ENCODE measurements at places on chromosomes 2 and 18.
A peak's percentile ranks its signal among the peaks of the same experiment; 100 is the strongest.

DNA sequence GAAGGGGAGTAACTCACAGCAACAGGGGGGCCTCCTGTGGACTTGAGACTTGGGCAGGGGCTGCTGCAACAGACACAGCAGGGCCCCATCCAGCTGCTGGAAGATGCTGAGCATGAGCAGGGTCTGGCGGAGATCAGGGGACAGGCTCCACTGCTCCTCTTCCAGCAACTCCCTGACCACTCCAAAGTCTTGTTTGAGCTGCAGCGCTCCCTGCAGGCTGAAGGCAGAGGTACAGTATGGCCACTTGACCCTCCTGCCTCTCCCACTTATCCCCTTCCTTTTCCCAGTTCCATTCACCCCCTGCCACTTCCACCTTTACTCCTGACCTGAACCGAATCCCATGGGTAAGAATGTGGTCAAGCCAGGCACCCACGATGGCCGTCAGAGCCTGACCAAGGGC, 2.4 kb upstream of the MRPL53 start:
- DNase-seq: no peak

GRCh38 chr2:130987519-130988425, 105.5 kb downstream of the FAM168B start:
- no peak for DNase-seq

DNA sequence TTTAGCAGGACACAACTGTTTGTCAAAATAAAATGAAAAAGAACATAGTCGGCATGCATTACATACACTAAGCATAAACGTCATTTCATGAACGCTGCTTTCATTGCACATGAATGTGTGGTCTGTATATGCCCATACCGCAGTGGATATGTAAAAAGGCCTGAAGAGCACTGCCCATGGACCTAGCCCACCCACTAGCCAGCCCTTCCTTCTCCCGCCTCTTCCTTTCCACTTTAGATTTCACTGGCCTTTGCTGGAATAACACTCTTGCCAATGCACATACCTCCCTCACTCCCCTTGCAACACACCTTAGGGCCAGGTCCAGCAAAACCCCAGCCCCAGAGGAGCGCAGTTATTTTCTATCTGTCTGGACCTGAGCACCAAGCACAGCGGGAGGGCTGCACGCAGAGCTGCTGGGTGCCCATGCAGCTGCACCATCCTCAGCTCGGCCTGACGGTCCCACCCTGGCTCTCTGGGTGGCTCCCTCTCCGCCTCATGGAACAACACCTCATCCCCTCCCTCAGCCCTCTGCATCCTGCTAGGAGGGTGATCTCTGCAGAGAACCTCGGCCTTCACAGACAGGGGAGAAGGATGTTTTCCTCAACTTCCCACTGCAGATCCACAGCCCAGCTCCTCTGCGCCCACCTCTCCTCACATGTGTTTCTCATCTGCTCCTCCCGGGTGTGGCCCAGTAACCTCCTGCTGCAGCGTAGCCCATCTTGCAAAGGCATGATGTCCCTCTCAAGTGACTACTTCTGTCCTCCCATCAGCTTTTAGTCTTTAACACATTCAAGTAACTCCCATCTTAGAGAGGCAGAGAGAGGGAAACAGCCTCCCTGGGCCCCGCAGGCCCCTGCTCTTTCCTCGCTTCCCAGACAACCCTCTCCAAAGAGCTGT, 72.7 kb downstream of the FBXO15 start:
- no peak for DNase-seq

- DNase-seq: no peak
Observed at GRCh38 chr18:55780586-55781071, 192.6 kb upstream of the TCF4 start.

DNA sequence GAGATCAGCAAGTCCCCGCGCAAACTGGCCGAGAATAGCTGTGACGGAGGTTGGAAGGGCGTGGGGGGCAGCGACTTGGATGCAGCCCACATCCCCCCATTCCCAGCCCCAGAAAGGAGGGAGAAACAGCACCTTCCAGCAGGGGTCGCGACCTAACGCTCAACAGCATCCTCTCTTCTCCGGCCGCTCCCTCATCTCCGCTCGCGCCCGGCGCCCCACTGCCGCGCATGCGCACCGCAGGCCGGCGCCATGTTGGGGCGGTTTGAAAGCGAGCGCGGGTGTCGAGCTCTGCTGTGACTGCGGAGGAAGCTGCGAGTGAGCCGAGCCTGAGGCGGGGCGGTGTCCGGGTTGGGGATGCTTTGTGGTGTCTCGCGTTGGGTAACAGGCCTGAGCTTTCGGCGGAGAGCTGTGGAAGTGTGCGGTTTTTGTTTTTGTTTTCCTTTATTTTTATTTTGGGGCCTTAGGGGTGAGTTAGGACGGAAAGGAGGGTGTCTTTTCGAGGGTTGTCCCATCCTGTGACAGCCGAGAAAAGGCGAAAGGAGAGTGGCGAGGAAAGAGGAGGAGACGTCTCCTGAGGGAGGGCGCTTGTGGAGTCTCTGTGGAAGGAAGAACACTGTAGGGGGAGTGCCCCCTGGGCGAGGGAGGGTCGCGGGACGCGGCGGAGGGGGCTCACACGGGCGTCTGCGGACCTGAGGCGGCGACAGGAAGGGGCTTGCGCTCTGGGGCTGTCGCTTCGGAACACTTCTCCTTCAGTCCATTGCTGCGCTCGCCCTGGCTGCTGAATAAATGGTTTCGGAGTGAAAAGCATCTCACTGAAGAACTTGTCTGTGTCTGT, at the start of the genes C18orf54 and STARD6:
Gene C18orf54 (plus strand): TSS at position 247 of the 835 bp plus-strand sequence. CDS start 2,667 bp downstream, outside the sequence.
Gene STARD6 (minus strand): TSS at position 199 of the 835 bp plus-strand sequence. CDS start 3,285 bp downstream, outside the sequence.
- peak; percentile 74 for DNase-seq

DNA sequence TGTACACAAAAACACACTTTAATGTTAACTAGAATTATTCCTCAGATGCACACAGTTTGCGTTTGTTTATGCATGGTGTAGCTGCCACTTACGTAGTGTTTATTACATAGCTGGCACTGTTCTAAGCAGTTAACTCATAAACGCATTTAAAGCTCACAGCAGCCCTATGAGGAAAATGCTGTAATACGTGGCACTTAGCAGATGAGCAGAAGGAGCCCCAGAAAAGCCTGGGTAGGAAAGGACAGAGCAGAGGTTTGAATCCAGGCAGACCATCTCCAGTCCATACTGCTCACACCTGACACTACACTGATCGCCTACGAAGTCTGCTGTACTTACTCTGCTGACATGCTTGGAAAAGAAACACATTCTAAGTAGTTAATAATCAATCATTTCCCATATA, 66.6 kb downstream of the BCL2 start:
- no peak for DNase-seq

DNA sequence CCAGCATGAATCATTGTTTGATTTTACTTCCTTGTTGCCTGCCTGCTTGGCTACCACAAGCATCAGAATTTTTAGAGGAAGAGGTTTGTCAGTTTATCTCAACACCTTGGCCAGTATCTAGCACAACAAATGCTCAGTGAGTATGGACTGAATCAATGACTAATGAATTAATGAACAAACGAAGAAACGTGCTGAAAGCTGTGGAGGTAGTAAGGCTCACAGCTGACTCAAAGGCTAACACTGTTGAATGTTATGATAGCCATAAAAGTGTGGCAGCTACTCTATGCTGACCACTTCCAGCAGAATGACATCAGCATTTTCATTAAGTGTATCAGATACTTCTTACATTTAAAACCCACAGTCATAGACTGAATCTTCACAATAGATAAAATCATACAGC, 543.4 kb downstream of the IRS1 start:
- DNase-seq: no peak

DNA sequence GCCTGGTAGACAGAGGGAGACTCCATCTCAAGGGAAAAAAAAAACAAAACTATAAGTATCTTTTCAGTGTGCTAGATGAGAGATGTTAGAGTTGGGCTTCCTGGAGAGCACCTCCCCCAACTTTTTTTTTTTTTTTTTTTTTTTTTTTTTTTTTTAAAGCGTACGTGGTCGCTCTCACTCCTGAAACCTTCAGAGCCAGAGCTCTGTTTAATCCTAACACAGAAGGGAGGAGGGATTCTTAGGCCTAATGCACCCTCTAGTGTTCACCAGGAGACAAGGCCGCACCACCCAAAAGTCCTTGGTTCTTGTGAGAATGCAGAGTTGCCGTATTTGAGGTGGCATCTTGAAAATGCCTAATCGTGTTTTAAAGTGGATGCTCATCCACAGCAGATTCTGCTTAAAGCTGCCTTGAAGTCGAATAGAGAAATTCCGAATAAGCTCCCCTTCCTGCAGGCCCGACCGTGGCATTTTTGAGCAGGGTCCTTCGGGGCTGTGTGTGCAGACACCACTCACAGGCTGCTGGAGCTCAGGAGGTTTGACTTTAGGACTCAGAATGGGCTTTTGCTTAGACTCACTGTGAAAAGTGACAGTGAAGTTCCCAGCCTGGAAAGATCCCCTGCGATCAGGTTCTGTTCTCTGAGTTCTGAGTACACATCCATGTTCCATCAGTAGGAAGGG, 252.6 kb downstream of the AGAP1 start:
- peak; percentile 81 for DNase-seq

GRCh38 chr2:43269074-43269572, 42.7 kb upstream of the ZFP36L2 start:
- peak; percentile 32 for DNase-seq

GRCh38 chr2:233857511-233858141, 3.3 kb upstream of the HJURP start:
- DNase-seq: no peak

GRCh38 chr2:230540332-230540731, 124.3 kb downstream of the SP100 start:
- DNase-seq: no peak

Data from dermis microvascular lymphatic vessel endothelial cell (primary cell).